ENCODE measurements at places on chromosomes 12 and 14.

- DNase-seq, result no peak
These were observed 92.0 kb downstream of the RAD51B start for GRCh38 chr14:67911562-67911961.

DNA sequence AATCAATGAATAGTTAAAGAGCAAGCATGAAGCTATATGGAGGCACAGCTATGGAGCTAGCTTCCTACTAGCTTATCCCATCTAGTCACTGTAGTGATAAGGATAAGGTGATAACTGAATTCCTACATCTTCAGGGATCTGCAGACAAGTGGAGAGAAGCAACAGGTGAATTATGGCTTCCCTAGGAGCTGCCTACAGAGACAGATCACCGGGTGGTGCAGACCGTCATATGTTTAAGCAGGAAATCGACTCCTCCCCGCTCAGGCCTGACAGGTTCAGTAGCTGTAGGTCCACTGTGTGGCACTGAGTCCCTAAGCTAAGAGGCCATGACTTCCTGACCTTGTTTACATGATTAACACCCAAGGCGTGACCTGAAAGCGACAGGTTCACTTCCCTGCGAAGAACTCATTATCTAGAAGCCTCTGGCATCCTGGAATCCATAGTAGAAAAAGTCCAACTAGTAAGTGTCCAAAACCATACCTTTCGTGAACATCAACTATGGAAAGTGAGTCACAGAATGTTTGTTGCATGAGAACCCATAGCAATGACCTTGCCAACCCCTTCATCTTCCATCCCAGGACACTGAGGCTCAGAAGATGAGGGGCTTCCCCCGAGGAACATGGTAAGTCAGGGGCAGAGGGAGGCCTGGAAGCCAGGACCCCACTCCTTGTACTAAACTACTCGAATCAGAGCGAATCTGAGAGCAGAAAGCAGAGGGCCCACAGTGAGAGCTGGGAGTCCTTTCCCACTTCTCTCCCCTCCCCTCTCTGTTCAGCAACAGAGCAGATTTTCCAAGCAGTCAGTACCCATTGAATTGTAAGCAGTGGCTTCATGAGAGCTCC, 75.4 kb upstream of the CCND2 start:
- DNase-seq, result no peak

- DNase-seq, result no peak
These were observed 292.9 kb downstream of the BMP4 start for GRCh38 chr14:53663709-53664108.

- no peak for DNase-seq
These were observed 61.8 kb downstream of the KLRG1 start for GRCh38 chr12:9051158-9051550.
